ENCODE measurements at places on chromosomes 11 and 22. TPM values are rescaled to one million over a fixed set of nuclear protein-coding genes. Genes with fewer than 3 reads are reported as not detected.

Gene OR4D5
- total RNA-seq = not detected

Gene SAAL1
- 73.4 TPM for total RNA-seq

Gene JAML
- 0.09 TPM for total RNA-seq

Gene TEX12
- total RNA-seq = 0.51 TPM

Gene TRIM49
- not detected for total RNA-seq

Gene GP1BB
- not detected for total RNA-seq

Gene FAM111B
- 13.1 TPM for total RNA-seq

Gene SLC39A13
- 11.3 TPM for total RNA-seq

Gene CD3E
- not detected for total RNA-seq

Gene TRIM29
- total RNA-seq = 0.11 TPM

Gene XKR3
- total RNA-seq = not detected

Gene FIBIN
- total RNA-seq = not detected

Gene ALDH3B2
- total RNA-seq = not detected

Gene PDE2A
- 0.11 TPM for total RNA-seq

Gene PRG3
- total RNA-seq = not detected

Gene HIC2
- total RNA-seq = 30.2 TPM

Gene VWCE
- total RNA-seq = 5.1 TPM

Gene ENTHD1
- not detected for total RNA-seq

Gene BMAL1
- total RNA-seq = 26.5 TPM

Gene C11orf86
- not detected for total RNA-seq

Gene TTC28
- 44.4 TPM for total RNA-seq

Gene SMC1B
- total RNA-seq = 0.09 TPM

Gene TMPRSS6
- total RNA-seq = not detected

Gene IL17RA
- total RNA-seq = 2.7 TPM

Gene LMNTD2
- total RNA-seq = 1.1 TPM

Gene HEPACAM
- not detected for total RNA-seq

Gene ASPHD2
- 12.7 TPM for total RNA-seq

Gene RIMBP3C
- 1.2 TPM for total RNA-seq

Gene APOL6
- total RNA-seq = 0.03 TPM

Data from neural progenitor cell (in vitro differentiated cells).